ENCODE measurements at places on chromosomes 1 and 21. TPM values are rescaled to one million over a fixed set of nuclear protein-coding genes. Genes with fewer than 3 reads are reported as not detected.

TMEM54 gene
- 5.3 TPM for total RNA-seq

NLRP3 gene
- total RNA-seq, result 1.4 TPM

MAP3K21 gene
- total RNA-seq, result 4.1 TPM

HUNK gene
- 9.4 TPM for total RNA-seq

CTBS gene
- total RNA-seq, result 3.3 TPM

CNR2 gene
- total RNA-seq, result not detected

PADI2 gene
- total RNA-seq, result 0.94 TPM

Measured in occipital lobe (tissue), 3 donors.